HepG2 (cell line): ENCODE measurements at places on chromosomes 6 and 20. TPM values are rescaled to one million over a fixed set of nuclear protein-coding genes. Genes with fewer than 3 reads are reported as not detected.

RALY gene
- polyA plus RNA-seq, result 178 and 179 TPM in 2 replicates

TRAM2 gene
- 68.2 and 72.5 TPM in 2 replicates for polyA plus RNA-seq

PRDM13 gene
- not detected in 2 replicates for polyA plus RNA-seq

GRIK2 gene
- not detected in 2 replicates for polyA plus RNA-seq

PROKR2 gene
- not detected in 2 replicates for polyA plus RNA-seq

ZDHHC14 gene
- 9.5 and 9.8 TPM in 2 replicates for polyA plus RNA-seq

CNBD2 gene
- polyA plus RNA-seq, result 22.8 and 23.4 TPM in 2 replicates

MLIP gene
- 0.08 TPM in 1 of 2 replicates, not detected in the other for polyA plus RNA-seq

OTOR gene
- polyA plus RNA-seq, result not detected in 2 replicates

DNA sequence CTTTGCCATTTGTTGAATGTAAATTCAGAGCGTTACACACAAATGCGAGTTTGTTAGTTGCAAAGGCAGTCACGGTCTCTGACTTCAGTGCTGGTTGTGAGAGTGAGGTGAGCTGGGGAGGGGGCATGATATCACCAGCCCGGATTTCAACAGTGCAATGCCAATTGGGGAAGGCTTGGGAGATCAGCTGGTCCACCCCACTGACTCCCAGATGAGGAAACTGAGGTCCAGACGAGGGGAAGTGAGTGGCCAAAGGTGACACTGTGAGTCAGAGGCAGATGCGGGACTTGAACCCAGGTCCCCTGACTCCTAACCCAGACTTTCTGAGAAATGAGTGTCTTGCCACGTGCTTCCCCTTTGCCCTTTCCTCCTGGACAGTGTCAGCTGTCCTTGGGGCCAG, 62.1 kb downstream of the CEBPB start:
- H3K4me1 ChIP-seq, result peaks cover 41% of the 10 kb centered on the region
- H3K4me3 ChIP-seq, result no peak overlapping the region
- DNase-seq, result no peak

DNA sequence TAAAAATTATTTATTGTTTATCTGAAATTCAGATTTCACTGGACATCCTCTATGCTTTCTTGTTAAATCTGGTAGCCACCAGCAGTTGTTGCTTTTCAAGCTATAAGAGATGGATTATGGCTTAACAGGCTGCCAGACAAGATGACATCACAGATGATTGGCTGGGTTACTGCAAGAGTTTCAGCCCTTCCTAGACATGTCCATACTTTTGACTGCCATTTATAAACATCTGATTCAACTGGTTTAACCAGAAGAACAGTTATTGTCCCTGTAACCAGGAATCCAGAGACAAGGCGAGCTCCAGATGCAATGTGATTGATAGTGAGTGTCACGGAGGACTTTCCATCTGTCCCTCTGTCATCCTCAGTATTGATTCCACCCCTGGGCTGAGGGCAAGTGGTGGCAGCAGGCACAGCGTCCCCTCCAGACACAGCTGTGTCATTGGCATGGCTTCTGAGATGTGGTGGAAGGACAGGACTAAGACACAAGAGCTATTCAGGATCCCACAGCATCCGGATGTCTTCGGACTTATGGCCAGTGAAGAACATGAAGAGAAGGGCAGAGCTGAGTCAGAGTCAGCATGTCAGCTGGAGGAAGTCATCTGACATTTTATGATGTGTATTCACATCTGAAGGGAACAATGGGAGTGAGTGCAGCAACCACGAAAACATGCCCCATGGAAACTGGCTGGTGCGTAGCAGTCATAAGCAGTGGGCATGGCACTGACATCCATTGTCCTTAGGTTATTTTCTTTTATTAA, 284.5 kb upstream of the CDYL start:
- no peaks in the 10 kb centered on the region for H3K27me3 ChIP-seq
- no peak overlapping the region for H3K4me3 ChIP-seq
- DNase-seq, result no peak
- H3K27ac ChIP-seq, result no peak overlapping the region
- H3K36me3 ChIP-seq, result no peaks in the 10 kb centered on the region

DNA sequence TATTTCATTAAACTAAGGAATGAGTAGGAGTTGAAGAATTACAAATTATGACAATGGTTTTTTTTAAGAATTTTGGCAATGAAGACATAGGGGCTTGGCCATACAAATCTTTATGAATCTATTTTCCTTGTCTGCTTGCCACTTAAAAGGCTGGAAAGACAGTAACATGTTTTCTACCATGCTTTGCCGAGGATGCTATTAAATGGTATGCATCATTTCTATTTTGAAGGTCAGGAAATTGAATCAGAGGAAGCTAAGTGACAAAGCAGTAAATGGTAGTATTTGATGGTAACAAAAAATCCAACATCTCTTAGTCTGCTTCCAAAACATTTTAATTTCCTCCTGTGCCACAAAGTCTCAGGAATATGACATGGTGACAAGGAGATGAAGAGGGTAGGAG, 287.2 kb downstream of the RFPL4B start:
- H3K4me1 ChIP-seq, result no peaks in the 10 kb centered on the region
- no peak for DNase-seq
- no peaks in the 10 kb centered on the region for H3K36me3 ChIP-seq
- H3K4me3 ChIP-seq, result no peak overlapping the region

GRCh38 chr6:14816116-14816859, 429.6 kb upstream of the JARID2 start:
- H3K4me3 ChIP-seq, result no peak overlapping the region
- no peaks in the 10 kb centered on the region for H3K4me1 ChIP-seq
- no peaks in the 10 kb centered on the region for H3K36me3 ChIP-seq
- no peak overlapping the region for H3K27ac ChIP-seq
- no peak for DNase-seq

GRCh38 chr20:49681850-49682216, 31.8 kb downstream of the B4GALT5 start:
- H3K4me3 ChIP-seq, result no peak overlapping the region
- H3K4me1 ChIP-seq, result peaks cover 89% of the 10 kb centered on the region
- no peak overlapping the region for H3K27ac ChIP-seq
- peaks cover 13% of the 10 kb centered on the region; the same call in 2 of the 3 replicates for H3K36me3 ChIP-seq
- DNase-seq, result no peak

DNA sequence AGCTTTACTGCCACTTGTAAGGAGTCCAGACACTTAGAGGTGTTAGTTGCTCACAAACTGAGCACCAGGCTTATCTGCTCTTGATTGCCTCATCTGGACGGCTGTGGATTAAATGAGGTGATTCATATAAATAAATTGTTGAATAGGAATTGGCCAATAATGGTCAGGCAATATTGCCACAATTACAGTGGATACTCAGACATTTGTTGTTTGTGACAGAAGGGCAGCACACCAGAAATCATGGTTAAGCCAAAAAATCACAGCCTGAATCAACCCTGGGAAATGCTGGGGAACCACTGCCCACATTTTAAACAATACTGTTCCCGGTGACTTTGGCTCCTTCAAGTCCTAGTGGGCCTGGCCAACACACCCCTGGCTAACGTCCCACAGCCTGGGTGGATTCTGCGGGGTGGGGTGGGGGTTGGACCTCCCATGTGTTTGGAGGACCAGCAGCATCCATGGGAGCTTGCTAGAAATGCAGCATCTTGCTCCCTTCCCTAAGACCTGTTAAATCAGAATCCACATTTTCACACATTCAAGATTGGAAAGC, 29.5 kb upstream of the SPDEF start:
- H3K27me3 ChIP-seq, result no peaks in the 10 kb centered on the region
- no peaks in the 10 kb centered on the region for H3K4me1 ChIP-seq
- no peak for DNase-seq
- peaks cover 27% of the 10 kb centered on the region for H3K36me3 ChIP-seq
- no peak overlapping the region for H3K4me3 ChIP-seq
- H3K27ac ChIP-seq, result no peak overlapping the region

GRCh38 chr6:132253211-132253610, 148.1 kb downstream of the MOXD1 start:
- H3K4me3 ChIP-seq, result no peak overlapping the region
- no peaks in the 10 kb centered on the region for H3K4me1 ChIP-seq
- no peaks in the 10 kb centered on the region for H3K36me3 ChIP-seq
- no peak overlapping the region for H3K27ac ChIP-seq

DNA sequence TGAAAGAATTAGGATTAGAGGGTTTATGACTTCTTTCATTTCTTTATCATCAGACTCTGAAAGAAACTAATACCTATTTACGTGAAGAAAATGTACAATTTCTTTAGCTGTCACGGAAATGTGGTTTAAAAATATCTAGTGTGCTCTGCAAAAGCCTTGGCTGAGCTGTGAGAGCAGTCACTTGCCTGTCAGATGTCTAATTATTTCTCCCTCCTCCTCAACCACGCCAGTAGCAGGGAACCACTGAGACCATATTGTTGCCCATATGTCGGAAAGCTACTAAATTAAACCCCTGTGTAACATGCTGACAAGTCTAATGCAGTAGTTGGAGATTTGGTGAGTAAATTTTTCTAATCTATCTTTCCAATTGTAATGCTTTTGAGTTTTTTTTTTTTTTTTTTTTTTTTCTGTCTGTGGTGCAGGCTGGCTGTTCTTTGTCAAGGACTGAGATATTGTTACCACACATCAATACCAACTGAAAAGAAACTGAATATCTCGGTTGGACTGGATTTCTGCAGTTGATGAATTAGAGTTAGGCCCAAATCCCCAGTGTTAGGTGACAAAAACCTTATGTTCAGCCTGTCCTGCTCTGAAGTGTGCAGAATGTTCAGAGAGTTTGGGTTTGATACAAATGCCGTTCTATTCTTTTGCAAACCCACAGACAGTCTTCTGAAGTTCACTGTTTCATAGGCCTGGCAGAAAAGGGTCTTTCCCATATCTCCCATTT, 302.9 kb upstream of the SYNCRIP start:
- H3K27me3 ChIP-seq, result no peaks in the 10 kb centered on the region
- DNase-seq, result no peak
- no peaks in the 10 kb centered on the region for H3K4me1 ChIP-seq

GRCh38 chr6:35240838-35241801, 18.4 kb upstream of the ZNF76 start:
- H3K4me3 ChIP-seq, result no peak overlapping the region
- no peaks in the 10 kb centered on the region for H3K27me3 ChIP-seq
- peaks cover 6% of the 10 kb centered on the region; the same call in 2 of the 3 replicates for H3K36me3 ChIP-seq
- DNase-seq, result peak; percentile 59

DNA sequence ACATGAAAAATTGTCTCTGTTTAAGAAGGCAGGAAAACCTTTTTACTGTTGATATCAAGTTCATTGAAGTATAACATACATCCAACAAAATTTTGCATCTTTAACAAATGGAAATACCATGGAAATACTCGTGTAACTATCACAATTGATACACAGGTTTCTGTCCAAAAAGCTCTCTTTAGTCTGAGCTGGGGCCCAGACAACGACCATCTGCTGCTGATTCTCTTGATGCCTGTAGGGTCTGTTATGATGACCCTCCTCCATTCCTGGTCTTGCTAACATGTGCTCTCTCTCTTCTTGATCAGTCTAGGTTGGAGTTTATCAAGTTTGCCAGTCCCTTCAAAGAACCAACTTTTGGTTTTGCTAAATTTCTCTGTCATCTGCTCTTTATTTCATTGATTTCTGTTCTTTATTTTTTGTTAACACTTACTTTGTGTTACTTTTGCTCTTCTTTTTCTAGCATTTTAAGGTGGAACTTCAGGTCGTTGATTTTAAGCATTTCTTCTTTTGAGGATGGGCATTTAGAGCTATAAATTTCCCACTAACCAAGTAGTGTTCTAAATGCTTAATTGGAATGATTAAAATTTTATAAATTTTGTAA, 116.8 kb downstream of the PSMB1 start:
- H3K27me3 ChIP-seq, result peaks cover 9% of the 10 kb centered on the region; the same call in 1 of the 2 replicates
- H3K36me3 ChIP-seq, result no peaks in the 10 kb centered on the region
- H3K4me3 ChIP-seq, result no peak overlapping the region

DNA sequence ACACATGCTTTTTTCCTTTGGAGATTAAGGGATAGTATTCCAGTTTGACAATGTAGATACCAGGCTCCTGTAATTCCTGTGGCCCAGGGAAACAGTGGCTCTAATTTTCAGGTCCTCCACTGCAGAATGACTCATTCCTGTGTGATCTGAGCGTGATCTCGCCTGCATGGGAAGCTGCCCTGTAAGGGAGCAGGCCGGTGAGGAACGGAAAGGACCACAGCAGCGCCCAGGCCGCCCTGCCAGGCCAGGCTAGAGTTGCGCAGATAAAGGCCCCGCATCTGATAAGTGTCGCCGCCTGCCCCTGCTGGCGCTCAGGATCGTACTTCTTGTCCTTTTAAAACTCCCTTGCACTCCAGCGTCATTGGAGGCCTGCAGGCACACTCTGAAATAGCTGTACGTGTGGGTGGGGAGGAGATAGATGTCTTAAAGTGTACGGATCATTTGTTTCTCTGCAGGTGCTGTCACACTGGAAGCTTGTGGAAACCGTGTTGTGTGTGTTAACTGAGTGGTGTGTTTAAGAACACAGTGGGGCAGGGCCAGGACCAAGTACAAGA, 60.7 kb downstream of the SYNJ2 start:
- no peaks in the 10 kb centered on the region for H3K27me3 ChIP-seq
- H3K4me3 ChIP-seq, result no peak overlapping the region
- H3K27ac ChIP-seq, result peak overlapping the region; percentile 15
- peaks cover 96% of the 10 kb centered on the region for H3K4me1 ChIP-seq

- no peak for DNase-seq
- H3K4me1 ChIP-seq, result peaks cover 12% of the 10 kb centered on the region
- H3K4me3 ChIP-seq, result no peak overlapping the region
- H3K36me3 ChIP-seq, result peaks cover 10% of the 10 kb centered on the region
- no peaks in the 10 kb centered on the region for H3K27me3 ChIP-seq
These were observed 41.6 kb downstream of the PLCG1 start for GRCh38 chr20:41178904-41179432.

GRCh38 chr20:53390770-53391169, 202.9 kb downstream of the ZNF217 start:
- peaks cover 11% of the 10 kb centered on the region; the same call in 1 of the 3 replicates for H3K27me3 ChIP-seq
- no peak for DNase-seq
- H3K4me1 ChIP-seq, result no peaks in the 10 kb centered on the region
- no peak overlapping the region for H3K4me3 ChIP-seq

- no peak overlapping the region for H3K4me3 ChIP-seq
- no peaks in the 10 kb centered on the region for H3K27me3 ChIP-seq
- H3K4me1 ChIP-seq, result 0 out of 2 replicates have a peak, but pooled peaks cover 6% of the 10 kb centered on the region
- no peaks in the 10 kb centered on the region for H3K36me3 ChIP-seq
- no peak for DNase-seq
These were observed 3.9 kb upstream of the SLC22A3 start for GRCh38 chr6:160344271-160344670.

DNA sequence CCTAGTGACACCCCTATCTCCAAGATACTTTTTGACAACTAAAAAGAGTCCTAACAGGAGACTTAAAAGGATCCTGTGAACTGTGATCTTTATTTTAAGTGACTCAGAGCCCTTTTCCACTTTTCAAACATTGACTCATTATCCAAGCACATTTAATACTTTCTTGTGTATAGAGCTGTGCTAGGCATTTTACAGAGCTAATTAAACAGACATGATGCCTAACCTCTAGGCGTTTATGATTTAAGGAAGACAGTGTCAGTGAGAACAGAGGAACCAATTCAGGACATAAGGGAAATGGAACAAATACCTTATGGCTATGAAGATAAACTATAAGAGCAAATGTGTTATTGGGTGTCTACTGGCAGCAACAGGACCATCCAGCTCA, 282.6 kb downstream of the TPBG start:
- no peak overlapping the region for H3K4me3 ChIP-seq
- no peak overlapping the region for H3K27ac ChIP-seq
- H3K27me3 ChIP-seq, result no peaks in the 10 kb centered on the region
- no peaks in the 10 kb centered on the region for H3K4me1 ChIP-seq
- no peaks in the 10 kb centered on the region for H3K36me3 ChIP-seq
